NCI-H226 (cell line): ENCODE measurements at places on chromosomes 5 and 9.

- no peak for DNase-seq
These were observed 80.2 kb downstream of the TMC1 start for GRCh38 chr9:72601615-72602014.

DNA sequence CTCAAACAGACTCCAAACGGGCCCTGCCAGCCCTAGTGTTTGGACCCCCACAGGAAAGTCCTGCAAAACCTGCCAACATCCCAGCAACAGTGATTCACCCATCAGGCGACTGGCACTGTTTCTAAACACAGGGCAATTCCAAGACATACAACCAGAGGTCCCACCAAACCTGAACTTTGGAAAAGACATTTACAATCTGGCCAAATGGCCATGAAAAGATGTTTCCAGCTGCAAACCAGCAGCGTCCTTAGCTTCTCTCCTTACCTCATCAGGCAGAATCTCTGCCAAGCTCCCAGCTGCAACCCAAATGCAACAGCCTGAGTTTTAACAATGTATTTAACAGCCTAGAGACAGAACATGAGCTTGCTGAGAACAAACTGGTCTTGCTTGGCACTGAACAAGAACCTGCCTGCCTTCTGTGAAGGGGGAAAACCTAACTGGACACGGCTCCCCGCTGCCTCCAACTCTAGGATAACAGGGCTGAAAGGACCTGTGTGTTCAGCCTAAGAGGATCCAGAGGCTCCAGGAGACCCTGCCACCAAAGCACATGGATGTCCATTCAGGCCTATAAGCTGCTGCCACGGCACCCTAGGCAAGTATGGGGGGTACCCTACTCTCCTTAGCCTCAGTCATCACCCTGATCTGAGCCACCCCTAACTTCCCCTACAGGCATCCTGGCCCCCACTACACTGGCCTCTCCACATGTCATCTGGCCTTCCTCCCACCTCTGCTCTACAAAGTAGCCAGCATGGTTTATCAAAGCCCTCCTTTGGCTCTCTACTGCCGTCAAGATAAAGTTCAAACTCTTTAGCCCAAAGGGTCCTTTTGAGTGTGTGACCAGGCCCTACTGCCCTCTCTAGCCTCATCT lies 5.6 kb downstream of the P4HA2 start:
- DNase-seq, result peak; percentile 24

DNA sequence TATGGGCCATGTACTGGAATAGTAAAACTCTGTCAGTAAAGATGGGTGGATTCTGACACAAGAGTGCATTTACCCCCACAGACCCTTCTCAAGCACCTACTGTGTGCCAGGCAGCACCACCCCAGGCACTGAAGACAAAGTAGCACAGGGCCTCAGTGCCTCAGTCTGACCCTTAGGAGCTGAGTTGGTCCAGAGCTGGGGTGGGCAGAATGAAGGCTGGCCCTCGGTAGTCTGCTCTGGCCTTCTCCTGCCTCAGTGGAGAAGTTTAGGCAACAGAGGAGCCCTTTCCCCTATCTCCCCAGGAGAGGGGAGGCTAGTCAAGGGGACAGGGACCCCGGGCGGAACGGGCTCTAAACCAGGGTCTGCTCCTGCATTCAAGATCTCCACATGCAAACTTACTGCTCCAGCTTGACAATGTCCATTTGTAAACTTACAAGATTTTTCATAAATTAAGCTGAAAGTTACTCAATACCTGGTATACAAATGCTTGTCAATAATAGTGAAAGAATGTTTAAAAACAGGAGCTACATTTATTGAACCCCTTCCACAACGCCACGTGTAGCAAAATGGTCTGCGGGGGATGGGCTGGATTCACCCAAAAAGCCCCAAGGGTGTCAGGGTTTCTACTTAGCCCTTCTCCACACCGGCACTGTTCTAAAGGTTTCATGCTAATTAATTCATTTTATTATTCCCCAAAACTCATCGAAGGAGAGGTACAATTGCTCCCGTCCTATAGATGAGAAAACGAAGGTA lies 1.5 kb downstream of the VDAC1 start:
- DNase-seq, result no peak

DNA sequence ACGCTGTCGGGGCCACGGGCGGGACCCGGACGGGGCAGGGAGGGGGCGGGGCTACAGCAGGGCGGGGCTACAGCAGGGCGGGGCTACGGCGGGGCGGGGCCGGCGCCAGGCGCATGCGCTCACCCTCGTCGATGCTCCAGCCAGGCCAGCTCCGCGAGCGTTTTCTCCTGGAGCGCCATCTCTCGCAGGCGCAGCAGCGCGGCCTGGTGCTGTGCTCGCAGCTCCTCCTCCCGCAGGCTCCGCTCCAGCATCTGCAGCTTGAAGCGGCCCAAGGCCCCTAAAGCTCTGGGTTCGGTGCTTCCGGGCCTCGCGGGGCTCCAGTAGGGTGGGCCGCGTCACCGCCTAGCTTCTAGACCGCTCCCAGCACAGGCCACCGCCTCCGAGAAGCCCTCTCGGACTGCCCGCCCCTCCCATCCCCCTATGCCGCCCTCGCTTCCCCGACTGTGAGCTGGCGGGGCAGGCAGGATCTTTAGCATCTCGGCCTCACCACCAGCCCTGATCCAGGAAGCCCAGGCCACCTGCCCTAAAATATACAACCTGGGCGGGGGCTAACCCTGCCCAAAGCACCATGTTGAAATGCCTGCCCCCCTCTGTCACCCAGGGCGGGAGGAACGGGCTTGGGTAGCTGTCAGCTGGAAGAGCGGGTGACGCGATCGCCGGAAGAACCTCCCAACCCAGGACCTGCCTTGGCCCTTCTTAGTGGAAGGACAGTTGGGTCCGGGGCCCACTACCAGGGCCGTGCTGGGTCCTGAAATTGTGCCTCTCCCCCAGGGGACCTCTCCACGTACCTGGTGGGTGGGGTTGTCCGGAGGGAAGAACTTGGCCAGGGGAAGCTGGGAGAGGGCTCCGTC lies 21.9 kb upstream of the QSOX2 start:
- DNase-seq, result peak; percentile 72

- no peak for DNase-seq
These were observed 19.1 kb downstream of the LHX3 start for GRCh38 chr9:136185596-136186366.

GRCh38 chr9:105968811-105969466 lies 274.6 kb downstream of the TMEM38B start:
- DNase-seq, result no peak

DNA sequence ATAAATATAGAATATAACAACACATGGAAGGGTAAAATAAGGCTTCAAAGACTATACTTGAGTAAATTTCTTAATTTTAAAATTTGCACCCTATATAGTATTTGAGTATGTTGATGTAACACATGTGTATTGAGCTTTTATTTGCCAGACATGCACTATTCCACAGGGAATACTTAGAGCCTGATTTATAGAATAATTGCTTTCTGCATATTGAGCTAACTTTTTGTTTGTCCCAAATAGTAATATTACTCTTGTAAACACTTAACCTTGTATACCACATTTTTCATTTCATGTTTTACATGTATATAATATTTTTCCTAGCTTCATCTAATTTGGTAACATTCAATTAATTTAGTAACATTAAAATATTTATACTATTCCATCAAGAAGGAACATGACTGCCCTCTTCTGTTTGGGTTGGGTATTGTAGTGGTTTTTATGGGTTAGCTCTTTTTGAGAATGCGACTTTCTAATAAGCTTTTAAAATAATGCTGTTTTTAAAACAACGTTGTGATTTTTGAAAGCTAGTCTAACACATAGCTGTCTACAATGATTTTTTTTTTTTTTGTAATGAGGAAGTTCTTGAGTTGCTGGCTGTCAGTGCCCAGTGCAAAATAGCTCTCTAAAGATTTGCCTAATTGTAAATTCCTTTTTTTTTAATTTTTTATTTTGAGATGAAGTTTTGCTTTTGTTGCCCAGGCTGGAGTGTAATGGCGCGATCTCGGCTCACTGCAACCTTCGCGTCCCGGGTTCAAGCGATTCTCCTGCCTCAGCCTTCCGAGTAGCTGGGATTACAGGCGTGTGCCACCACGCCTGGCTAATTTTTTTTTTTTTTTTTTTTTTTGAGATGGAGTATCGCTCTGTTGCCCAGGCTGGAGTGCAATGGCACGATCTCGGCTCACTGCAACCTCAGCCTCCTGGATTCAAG lies 4.8 kb downstream of the SUB1 start:
- no peak for DNase-seq

GRCh38 chr5:119750887-119751733 lies 121.8 kb downstream of the FAM170A start:
- DNase-seq, result no peak

- no peak for DNase-seq
These were observed 2.9 kb downstream of the DHX29 start for GRCh38 chr5:55304584-55304983.

GRCh38 chr5:78972654-78973428 lies 12.3 kb downstream of the ARSB start:
- DNase-seq, result no peak

GRCh38 chr5:20469792-20470191 lies 481.8 kb upstream of the CDH18 start:
- peak; percentile 54 for DNase-seq

DNA sequence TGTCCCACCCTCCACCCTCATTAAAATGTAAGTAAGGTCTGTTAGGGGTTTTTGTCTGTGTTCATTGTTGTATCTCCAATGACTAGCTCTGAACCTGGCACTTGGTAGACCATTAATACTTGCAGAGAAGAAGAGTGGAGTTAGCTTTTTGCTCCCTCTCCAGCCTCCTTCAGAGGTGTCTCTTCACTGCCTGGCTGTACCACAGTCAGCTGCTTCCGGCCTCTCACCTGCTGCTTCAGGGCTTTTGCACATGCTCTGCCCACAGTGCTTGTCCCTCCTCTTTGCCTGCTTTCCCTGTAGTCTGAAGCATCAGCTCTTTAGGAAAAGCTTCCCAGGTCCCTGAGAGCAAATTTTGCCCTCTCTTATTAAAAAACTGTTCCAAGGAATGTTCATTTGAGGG lies 83.6 kb downstream of the SNX24 start:
- DNase-seq, result no peak

GRCh38 chr9:22343218-22343611 lies 103.4 kb upstream of the DMRTA1 start:
- no peak for DNase-seq

DNA sequence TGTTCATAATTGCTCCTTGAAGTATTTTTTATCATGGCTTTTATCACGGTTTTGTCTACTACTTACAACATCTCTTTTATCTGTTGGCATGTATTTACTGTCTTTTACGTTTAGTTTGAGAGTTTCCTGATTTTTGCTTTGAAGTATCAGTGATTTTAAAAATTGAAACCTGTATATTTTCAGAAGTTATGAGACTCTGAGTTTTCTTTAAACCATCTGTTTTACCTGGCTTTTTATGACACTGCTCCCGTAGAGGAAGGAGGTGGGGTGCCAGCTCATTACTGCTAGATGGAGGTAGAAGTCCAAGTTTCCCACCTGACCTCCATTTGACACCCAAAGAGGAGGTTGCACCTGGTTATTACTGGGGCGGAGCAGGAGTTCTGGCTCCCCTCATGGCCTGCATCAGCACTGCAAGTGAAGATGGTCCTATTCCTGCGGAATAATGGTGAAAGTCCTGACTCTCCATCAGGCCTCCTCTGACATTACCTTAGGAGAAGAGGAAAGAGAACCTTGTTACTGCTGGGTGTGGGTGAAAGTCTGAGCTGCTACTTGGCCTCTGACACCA lies 10.0 kb upstream of the ZNF131 start:
- peak; percentile 8 for DNase-seq

DNA sequence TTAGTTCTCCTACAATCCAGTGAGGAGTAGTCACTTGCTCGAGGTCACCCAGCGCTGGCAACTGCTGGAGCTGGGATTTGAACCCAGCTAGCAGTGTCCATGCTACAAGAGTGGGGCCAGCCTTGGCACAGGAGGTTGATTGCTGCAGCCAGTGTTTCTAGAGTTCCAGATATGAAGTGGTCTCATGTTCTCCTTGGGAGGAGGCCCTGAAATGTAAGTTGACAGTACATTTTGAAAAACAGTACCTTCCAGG lies 802 bp downstream of the CCDC107 start:
- DNase-seq, result no peak

DNA sequence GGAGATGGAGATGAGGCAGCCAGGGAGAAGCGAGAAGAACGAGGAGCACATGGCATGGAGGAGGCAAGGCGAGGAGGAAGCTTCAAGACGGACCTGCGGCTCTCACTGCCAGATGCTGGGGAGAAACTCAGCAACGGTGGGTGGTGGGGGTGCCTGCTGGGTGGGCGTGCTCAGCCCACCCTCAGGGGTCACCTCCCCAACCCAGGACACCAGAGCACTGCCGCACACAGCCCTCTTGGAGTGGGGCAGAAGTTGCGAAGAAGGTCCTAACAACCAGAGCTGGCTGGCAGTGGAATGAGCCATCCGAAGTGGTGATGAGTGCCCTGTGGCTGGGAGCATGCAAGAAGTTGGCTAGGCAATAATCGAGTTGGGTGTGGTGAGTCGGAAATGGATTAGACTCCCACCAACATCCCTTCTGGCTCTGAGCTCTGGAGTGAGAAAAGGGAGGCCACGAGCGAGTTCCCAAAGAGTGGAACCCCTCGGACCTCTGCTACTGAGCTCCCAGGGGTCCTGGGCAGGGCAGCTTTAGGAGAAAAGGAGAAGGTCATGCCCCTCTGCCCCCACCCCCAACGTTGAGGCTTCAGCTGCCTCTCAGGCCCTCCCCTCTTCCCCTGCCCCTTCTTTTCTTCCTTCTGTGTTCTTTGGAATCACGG lies 212.7 kb upstream of the MVB12B start:
- DNase-seq, result no peak

DNA sequence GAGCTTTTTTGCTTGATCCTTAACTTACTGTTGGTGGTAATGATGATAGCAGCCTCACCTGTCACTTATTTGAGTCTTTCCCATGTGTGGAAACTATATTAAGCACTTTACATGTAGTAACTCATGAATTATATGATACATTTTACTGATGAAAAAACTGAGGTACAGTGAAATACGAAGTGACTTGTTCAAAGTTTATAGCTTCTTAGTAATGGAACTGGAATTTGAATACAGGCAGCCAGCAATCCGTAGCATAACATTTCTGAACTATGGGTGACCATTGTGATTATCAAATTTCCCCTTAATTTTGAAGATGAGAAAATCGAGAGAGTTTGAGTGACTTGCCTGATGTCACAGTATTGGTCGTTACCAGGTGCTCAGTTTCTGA lies 17.3 kb downstream of the SCAMP1 start:
- no peak for DNase-seq

GRCh38 chr5:74376187-74376586 lies 264.3 kb downstream of the ENC1 start:
- no peak for DNase-seq

DNA sequence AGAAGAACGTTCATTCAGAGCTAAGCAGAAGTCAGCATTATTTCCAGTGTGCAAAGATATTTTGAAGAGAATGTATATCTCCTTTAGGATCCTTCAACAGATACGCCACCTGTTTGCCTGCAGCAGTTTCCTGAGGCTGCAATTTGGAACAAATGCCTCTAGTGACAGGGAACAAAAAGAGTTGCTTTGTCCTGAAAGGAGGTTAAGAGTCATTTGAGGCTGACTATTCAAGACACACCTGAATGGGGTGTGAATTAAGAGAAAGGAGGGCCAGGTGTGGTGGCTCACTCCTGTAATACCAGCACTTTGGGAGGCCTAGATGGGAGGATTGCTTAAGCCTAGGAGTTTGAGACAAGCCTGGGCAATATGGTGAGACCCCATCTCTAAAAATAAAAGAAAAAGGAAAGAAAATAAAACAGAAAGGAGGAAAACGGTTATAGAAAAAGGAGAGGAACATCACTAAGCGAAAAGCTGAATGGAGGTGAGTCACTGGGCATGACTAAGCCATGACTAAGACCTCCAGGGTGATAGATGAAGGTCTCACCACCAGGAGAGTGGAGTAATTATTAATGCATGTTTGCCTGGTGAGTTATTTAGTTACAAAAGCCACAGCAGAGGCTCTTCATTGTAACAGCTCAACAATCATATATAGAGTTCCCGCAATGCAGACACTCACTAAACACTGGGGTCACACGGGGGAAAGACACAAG lies 255.2 kb upstream of the TNC start:
- peak; percentile 95 for DNase-seq

GRCh38 chr9:1253064-1253979 lies 203.2 kb downstream of the DMRT2 start:
- no peak for DNase-seq
